ENCODE measurements at places on chromosomes 3 and 15. TPM values are rescaled to one million over a fixed set of nuclear protein-coding genes. Genes with fewer than 3 reads are reported as not detected.
A peak's percentile ranks its signal among the peaks of the same experiment; 100 is the strongest.

SH2D7 gene
- total RNA-seq = not detected

ARRDC4 gene
- total RNA-seq = 20.2 TPM

CELSR3 gene
- total RNA-seq = 1.9 TPM

GCSAM gene
- not detected for total RNA-seq

ERICH6 gene
- not detected for total RNA-seq

ACOX2 gene
- total RNA-seq = 11.3 TPM

HYAL1 gene
- total RNA-seq = 0.28 TPM

BCL6 gene
- total RNA-seq = 30.7 TPM

SCN5A gene
- not detected for total RNA-seq

TLR9 gene
- total RNA-seq = not detected

MST1 gene
- total RNA-seq = 4.3 TPM

CAMK2N2 gene
- total RNA-seq = 6.0 TPM

GP5 gene
- total RNA-seq = not detected

GRCh38 chr3:124322966-124323365 is 331.0 kb upstream of the ROPN1 start:
- DNase-seq = no peak

- no peak for DNase-seq
These were observed 1.5 kb downstream of the SEMA6D start for GRCh38 chr15:47718497-47719437.

- no peak for DNase-seq
These were observed 7.5 kb upstream of the LOXL1 start for GRCh38 chr15:73918784-73919183.

DNA sequence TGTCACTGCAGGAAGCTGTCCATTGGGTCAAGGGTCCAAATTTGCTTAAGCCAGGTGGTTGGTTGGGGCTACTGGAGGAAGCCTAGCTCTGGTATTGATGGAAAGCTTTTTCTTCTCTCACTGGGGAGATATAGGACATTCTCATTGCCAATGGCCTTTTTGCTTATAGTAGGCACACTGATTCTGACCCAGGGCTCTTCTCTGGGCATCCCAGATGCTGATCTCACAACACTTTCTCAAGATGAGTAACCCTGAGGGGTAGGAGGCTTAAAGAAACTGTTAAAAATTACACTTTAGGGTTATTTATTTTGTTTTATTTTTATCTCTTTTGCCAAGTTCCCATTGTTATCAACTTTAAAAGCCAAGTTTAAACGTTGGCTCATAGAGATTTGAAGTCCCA is 337.8 kb downstream of the LRRC3B start:
- no peak for DNase-seq

DNA sequence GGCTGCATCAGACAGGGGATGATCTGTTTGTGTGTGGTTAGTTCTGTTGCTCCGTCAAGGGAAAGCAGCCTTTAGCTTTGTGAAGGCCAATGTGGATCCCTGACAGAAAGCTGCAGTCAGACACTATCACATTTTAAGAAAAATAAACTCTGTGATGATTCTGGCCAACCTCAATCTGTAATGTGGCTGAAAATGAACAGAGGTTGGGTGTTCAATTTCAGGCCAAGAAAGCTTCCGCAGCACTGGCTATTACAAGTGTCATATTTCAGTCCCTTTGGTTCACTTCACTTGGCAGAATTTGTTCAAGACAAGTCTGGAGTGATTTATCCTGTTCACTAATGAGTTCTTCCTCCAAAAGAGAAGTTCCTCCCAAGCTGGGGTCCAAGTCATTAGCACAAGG is 571.8 kb upstream of the IL12A start:
- no peak for DNase-seq

DNA sequence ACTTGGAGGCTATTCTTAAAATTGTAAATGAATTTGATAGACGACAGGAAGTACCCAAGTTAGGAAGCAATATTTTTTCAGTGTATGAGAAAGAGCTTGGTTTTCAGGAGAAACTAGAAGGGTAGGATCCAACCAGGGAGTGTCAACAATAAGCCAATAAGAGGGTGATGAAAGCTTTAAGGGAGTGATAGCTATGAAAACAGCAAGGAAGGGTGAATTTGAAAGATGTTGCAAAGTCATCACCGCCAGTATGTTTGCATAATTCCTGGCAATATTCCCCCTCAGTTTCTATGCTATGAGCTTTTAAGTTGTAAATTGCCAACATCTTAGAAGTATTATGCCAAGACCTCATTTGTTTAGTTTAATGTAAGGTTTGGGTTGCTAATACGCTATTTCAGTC is 11.8 kb upstream of the CSTA start:
- no peak for DNase-seq

DNA sequence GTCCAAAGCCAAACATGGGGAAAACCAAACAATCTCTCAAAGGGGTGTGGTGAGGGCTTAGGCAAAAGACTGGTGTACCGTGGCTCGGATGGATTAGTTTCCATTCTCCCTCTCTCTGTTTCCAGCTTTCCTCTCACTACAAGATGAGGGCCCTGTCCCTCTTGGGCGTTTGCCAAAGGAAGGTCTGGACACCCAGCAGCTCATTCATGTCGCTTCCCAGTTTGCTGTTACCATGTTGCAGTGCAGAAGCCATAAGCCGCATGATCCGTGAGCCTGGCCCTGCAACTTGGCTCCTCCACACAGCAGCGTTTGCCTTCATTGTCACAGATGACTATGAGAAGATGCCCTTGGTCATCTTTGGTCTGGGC is 92.2 kb downstream of the APBA2 start:
- no peak for DNase-seq

DNA sequence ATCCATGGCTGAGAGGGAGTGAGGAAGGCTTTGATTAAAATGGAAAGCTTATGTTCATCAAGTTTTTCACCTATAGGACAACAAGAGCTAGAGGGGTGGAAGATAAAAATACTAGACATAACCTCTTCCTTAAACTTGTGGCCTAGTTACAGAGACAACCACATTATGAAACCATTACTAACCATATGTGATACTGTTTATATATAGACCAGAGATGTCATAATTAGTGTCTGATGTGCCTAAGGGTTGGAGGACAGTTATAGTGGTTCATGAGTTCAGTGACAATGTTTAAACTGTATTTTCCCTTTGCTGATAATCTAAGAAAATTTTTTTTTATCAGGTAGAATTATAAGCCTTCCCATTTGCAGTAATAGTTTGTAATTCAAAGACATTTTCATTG is 23.7 kb downstream of the PHLDB2 start:
- DNase-seq = no peak

GRCh38 chr3:29694783-29695182 is 413.9 kb downstream of the RBMS3 start:
- peak; percentile 93 for DNase-seq

GRCh38 chr15:84810073-84810840 is 6.9 kb upstream of the ALPK3 start:
- DNase-seq = peak; percentile 60

DNA sequence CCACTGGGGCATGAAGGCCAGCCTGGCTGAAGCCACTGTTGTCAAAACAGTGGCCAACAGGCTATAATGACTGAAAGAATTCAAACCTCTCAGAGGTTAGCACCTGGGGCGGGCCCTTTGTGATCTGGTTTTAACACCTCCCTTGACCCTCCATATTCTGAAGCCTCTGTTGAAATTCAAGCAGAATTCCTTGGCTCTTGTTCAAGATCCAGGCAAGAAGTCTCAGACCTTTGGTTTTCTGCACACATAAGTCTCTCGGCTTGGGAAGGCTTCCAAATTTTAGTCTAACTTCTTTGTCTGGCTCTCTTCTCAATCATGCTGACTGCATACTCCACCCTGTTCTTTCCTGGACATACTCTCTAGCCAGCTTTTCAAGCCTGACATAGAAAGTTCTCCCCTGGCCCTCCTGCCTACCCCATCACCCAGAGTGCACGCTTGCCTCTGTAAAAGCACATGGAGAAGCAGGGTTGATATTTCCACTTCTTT is 144.5 kb downstream of the PDZRN3 start:
- DNase-seq = no peak

GRCh38 chr3:123872621-123873020 is 11.5 kb downstream of the MYLK start:
- no peak for DNase-seq

GRCh38 chr3:131329774-131330173 is 51.8 kb upstream of the NUDT16 start:
- no peak for DNase-seq

DNA sequence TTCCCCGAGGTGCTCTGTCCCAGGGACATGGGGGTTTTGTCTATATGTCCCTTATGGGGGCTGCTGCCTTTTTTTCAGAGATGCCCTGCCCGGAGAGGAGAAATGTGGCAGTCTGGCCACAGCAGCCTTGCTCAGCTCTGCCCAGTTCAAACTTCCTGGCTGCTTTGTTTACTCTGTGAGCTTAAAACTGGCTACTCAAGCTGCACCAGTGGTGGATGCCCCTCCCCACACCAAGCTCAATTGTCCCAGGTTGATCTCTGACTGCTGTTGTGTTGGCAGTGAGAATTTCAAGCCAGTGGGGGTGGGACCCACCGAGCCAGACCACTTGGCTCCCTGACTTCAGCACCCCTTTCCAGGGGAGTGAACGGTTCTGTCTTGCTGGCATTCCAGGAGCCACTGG is 188.9 kb downstream of the STXBP5L start:
- DNase-seq = no peak

DNA sequence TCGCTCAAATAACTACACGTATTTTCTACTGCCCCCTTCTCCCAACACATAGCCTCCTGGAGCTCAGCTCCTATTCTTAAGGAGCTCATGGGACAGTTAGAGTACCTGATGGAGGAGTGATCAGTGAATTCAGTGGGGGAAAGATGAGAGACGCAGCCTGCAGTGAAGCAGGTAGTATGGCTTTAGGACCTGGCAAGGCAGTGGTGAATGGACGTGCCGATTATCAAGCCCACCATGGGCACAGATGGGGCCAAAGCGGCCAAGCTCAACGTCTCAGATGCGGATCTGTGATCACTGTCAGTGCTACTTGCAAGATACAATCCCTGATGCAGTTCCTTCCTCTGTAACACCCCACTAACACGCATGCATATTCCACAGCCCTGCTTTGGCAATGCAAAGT is 45.8 kb upstream of the ATP2B2 start:
- DNase-seq = no peak

GRCh38 chr3:67325231-67325630 is 327.1 kb downstream of the KBTBD8 start:
- no peak for DNase-seq

GRCh38 chr3:102714567-102714966 is 279.8 kb downstream of the ZPLD1 start:
- DNase-seq = no peak

- DNase-seq = no peak
These were observed 9.0 kb downstream of the APOD start for GRCh38 chr3:195574497-195575304.

GRCh38 chr15:91921188-91921842 is 67.8 kb downstream of the SLCO3A1 start:
- no peak for DNase-seq

GRCh38 chr3:49901366-49902339 is 2.0 kb downstream of the MST1R start:
- DNase-seq = no peak

GRCh38 chr15:46708226-46708625 is 1009.1 kb upstream of the SEMA6D start:
- no peak for DNase-seq

- DNase-seq = no peak
These were observed 135.7 kb downstream of the SLC9A9 start for GRCh38 chr3:143712522-143712921.

- DNase-seq = no peak
These were observed 755 bp downstream of the PDE8A start for GRCh38 chr15:84982301-84982920.

DNA sequence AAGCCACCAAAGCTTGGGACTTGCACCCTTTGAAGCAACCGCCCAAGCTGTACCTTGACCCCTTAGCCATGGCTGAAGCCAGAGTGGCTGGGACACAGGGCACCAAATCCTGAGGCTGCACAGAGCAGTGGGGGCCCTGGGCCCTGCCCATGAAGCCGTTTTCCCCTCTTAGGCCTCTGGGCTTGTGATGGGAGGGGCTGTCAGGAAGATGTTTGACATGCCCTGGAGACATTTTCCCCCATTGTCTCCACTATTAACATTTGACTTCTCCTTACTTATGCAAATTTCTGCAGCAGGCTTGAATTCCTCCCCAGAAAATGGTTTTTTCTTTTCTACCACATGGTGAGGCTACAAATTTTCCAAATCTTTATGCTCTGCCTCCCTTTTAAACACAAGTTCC is 522.2 kb downstream of the EDEM1 start:
- DNase-seq = no peak

DNA sequence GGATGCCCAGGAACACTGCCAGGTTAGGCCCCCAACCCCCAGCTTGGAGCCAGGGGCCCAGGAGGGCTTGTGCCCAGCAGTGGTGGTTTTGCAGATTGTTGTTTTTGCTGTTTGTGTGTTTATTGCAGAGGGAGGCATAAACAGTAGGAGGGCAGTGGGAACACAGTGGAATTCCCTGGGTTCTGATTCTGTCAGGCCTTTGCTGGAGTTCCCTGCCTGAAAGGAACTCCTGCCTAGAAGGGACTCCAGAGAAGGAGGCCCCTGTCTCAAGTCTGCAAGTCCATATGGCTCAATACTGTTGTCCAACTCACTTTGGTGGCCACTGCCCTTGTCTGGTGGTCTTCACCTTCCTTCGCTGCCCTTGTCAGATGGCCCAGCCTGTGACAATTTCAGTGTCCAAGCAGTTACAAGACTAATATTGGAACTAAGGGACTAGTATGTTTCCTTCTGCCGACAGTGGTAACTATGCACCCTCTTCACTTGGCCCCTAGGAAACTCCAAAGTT is 47.4 kb upstream of the RAB6B start:
- no peak for DNase-seq

DNA sequence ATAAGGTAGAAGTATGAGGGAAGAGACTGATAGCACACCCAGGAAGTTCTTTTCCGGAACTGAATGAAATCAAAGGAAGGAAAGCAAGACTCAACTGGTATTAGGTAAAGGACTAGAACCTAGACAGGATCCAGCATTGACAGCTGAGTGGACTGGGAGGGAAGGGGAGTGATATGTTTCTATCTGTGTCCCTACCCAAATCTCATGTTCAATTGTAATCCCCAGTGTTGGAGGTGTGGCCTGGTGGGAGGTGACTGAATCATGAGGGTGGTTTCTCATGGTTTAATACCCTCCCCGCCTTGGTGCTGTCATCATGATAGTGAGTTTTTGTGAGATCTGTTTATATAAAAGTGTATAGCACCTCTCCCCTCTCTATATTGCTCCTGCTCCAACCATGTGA is 415.9 kb upstream of the KCNMB2 start:
- DNase-seq = no peak

DNA sequence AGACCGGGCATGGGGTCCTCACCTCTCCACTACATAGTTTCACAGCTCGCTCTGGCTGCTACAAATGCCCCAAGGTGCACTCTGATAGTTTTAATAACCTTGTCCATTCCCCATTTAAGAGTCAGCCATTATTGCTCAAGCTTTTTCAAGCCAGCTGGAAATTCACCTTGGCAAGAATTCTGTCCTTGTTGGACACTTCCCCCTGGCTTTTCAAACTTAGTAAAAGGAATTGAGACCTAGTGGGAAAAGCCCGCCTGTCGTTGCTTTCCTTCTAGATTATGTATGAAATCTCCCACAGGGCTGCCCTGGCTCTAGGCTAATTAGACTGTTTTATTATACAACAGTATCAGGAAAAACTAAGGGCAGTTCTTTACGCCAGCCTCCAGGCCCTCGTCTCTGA is 293.7 kb upstream of the GADL1 start:
- DNase-seq = no peak
